ENCODE measurements at places on chromosomes 11 and 22.

DNA sequence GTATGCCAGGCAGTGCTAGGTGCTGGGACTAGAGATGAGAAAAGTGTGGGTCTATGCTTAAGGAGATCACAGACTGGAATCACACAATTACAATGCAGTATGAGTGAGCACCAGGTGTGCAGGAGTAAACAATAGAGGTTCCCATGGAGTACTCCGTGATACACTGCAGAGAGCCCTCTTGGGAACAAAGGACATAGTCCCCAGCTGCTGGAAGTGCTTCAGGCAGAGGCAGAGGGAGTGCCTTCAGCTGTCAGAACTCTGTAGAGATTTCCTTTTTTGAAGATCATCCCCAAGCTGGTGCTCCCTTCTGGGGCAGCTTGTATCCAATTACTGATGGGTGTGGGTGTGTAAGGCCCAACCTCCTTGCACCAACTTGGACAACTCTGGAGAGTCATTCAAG is 143.5 kb upstream of the PLET1 start:
- no peak for DNase-seq

- no peak for DNase-seq
These were observed 18.3 kb downstream of the SLC5A12 start for GRCh38 chr11:26703411-26704191.

- DNase-seq = no peak
These were observed 167.9 kb upstream of the B3GAT1 start for GRCh38 chr11:134579724-134580609.

GRCh38 chr22:45980761-45981160 is 3.8 kb upstream of the WNT7B start:
- DNase-seq = no peak

GRCh38 chr22:49535527-49536125 is 292.0 kb downstream of the BRD1 start:
- DNase-seq = no peak

- DNase-seq = no peak
These were observed 147.0 kb upstream of the NECTIN1 start for GRCh38 chr11:119875841-119876600.

- no peak for DNase-seq
These were observed 55.2 kb downstream of the SLC1A2 start for GRCh38 chr11:35363854-35364780.

DNA sequence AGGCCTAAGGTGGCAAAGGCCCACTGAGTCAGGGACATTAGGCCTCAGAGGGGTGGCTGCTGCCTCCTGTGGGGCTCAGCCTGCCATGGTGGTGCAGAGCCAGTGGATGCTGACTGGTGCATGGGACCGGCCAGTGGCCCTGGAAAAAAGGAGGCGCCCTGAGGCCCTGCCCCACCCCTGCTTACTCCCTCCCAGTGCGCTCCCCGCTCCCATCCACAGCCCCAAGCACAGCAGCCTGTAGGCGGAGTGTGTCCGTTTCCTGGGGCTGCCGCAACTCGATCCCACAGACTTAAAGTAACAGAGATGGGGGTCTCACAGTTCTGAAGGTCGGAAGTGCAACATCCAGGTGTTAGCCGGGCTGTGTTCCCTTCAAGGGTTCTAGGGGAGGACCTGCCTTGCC is 38.4 kb upstream of the FADD start:
- DNase-seq = no peak

GRCh38 chr11:41400819-41401382 is 58.6 kb downstream of the LRRC4C start:
- DNase-seq = no peak

GRCh38 chr11:82823647-82824619 is 76.3 kb downstream of the PRCP start:
- DNase-seq = no peak

DNA sequence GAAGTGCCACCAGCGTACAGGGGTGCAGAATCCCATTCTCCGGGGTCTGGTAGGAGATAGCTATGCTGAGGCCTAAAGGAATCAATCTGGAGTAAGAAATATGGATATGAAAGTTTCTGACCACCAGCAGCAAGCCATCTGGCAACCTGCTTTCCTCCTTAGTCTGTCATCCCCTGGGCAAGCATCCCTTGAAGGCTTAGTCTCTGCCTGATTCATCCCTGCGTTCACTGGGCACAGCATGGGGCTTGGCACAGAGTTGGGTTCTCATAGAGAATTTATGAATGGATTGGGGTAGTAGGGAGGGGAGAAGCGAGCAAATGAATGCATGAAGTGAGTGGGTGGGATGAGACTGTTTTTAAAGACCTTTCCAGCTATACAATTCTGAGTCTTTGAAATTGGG is 85.8 kb upstream of the NARS2 start:
- no peak for DNase-seq

DNA sequence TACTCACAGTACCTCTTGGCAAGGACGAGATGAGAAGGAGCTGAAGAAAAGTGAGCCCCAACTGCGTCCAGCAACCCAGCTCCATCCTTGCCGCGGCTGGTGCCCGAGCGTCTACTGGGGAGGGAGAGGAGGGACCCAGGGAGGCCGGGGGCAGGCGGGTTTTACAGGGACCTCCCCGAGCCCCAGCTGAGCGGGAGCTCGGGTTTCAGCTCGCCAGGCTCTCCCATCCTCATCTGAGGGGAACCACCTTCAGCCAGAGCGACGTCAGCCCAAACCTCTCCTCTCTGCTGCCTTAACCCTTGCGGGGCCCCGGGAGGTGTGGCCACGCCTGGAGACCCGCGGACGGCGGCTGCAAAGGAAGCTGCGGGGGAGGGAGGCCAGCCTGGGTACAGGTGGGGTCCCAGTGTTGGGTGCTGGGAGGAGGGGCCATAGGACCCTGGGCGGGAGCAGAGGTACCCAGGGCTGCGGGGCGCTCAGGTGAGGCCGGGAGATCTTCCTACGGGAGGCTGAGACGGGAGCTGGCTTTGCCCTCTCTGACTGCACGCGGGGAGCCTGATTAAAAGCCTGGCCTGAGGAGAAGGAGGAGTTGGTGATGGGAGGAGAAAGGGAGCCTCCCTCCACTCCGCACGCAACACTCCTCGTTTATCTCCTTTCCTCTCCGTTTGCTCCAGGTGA is at the start of gene PAMR1:
PAMR1 (minus strand) TSS at position 116 of the 675 bp plus-strand sequence; CDS start at position 85, 31 bp downstream.
- DNase-seq = peak; percentile 51

- DNase-seq = no peak
These were observed 31.4 kb downstream of the TECTA start for GRCh38 chr11:121132211-121132976.

DNA sequence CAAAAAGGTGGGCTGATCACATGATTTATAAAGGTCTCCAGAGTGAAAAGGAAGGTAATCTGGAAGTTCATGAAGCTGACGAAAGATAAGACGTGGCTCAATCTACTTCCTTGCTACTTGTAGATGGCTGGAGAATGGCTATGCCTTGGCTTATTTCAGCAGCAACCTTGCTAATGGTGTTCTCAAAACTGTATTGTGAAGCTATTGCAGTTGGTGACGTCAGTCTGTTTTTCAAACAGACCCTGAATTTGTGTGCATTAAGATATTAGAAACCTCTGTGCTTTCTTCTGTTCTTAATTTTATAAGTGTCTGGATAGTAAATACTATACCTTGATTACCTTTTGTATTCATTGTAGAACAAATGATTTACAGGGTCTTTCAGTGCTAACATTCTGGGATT is 58.3 kb upstream of the C11orf87 start:
- DNase-seq = no peak

- no peak for DNase-seq
These were observed 706.9 kb downstream of the METTL15 start for GRCh38 chr11:28815110-28815509.

DNA sequence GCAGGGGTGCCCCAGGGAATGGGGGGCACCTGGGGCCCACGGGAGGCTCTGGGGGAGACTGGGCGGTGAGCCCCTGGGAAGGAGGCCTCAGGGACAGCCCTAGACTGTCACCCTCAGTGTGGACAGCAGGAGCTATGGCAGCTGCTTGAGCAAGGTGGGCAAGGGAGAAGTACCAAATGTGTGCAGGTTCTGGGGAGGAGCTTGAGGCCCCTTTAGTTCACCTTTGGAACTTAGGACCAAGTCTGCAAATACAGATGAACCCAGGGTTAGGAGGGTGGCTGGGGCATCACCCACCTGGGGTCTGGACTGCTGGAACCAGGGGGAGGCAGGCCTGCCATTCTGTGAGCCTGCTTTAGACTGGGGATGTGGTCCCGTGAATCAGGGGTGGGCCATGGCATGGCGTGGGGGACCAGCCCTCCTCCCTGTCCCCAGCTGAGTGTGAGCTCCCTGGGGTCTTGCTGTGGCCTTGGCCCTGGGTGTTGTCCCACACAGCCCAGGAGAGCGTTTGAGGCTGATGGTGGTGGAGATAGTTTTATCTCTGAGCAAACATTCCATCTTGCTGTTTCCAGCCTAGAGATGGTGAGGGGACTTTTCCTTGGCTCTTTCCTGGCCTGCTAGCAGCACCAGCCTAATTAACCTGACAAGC is 122.3 kb downstream of the KCNQ1 start:
- no peak for DNase-seq

GRCh38 chr11:1116104-1116503 is 41.4 kb downstream of the MUC2 start:
- DNase-seq = no peak

DNA sequence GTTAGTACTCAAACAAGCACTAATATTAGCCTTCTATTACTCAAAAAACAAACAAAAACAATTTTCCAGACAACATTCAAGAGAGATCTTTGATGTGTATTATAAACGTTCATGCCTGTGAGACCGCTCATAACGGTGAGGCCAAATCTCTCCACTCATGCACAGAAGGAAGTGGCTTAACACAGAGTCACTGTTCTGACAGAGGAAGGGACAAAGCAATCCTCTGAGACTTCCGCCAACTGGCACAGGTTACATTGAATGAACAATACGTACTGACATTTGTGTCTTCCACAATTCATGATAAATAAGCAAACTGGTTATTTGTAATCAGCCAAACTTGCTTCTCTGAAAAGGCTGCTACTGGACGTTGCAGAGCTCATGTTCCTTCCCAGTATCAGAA is 30.5 kb downstream of the CHKA start:
- no peak for DNase-seq

GRCh38 chr22:42766860-42767259 is 46.2 kb upstream of the A4GALT start:
- DNase-seq = no peak

DNA sequence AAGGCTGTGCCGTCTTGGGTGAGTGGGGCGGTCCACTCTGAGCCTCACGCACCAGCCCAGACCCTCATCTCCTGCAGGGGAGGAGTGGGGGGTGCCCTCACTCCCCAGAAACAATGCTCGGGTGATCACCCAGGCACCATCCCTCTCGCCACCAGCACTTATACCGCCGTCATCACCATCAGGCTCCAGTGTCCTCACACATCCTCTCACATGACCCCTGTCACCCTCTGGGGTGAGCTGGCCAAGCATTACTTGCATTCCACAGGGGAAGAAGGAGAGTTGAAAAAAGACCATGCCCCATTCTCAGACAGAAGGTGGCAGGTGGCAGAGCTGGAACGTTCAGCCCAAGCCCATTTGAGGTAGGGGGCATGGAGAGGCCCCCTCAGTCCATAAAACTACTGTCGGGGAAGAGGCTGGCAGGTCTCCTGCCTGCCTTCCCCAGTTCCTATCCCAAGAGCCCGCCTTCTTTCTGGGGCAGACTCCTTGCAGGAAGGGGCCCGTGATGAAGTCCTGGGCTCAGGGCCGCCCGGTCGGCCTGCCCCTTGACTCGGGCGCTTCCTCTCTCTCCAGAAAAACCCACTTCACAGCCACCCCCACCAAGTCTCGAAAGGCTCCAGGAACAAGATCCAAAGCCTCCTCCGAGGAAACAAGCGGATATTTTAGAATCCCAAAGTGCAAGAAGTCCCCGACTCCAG is 153.3 kb downstream of the DSCAML1 start:
- DNase-seq = no peak

DNA sequence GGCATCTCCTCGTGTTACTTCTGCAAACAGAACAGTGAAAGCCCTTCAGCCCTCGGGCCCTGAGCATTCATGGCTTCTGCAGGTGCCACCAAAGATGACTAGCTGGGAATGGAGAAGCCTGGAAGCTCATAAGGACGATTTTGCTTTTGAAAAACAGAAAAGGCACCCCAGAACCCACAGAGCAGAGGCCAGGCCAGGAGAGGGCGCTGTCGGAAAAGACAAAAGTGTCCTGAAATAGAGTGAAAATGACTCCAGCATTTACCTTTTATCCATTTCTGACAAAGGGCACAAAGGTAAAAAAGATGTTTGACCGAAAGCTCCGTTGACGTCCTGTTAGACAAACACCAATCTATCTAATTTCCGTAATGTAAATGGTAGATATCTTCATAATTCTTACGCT is 37.6 kb downstream of the ZNF195 start:
- DNase-seq = peak; percentile 83

- no peak for DNase-seq
These were observed 41.0 kb upstream of the CTSC start for GRCh38 chr11:88378422-88379066.

DNA sequence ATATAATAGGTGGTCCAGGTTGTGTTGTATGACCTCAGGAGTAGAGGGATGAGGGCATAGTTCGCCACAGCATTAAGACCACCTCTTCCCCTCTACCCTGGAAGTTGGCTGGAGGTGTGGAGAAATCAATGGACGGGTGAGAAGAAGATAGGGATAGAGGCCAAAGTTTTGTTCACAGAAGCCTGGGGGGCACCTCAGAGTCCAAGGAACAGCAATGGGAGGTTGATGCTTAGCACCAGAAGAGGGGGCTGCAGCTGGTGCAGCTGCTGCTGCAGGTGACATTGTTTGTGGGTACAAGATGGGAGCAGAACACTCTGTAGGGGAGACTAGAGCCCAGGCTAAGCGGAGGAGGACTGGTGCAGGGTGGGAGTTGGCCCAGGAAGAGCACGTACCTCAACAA is 31.2 kb upstream of the SPON1 start:
- DNase-seq = no peak

DNA sequence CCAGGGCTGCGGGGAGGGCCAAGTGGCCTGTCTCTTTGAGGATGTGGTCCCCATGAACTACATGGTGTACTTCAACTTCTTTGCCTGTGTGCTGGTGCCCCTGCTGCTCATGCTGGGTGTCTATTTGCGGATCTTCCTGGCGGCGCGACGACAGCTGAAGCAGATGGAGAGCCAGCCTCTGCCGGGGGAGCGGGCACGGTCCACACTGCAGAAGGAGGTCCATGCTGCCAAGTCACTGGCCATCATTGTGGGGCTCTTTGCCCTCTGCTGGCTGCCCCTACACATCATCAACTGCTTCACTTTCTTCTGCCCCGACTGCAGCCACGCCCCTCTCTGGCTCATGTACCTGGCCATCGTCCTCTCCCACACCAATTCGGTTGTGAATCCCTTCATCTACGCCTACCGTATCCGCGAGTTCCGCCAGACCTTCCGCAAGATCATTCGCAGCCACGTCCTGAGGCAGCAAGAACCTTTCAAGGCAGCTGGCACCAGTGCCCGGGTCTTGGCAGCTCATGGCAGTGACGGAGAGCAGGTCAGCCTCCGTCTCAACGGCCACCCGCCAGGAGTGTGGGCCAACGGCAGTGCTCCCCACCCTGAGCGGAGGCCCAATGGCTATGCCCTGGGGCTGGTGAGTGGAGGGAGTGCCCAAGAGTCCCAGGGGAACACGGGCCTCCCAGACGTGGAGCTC is 13.5 kb downstream of the ADORA2A start:
- no peak for DNase-seq

- DNase-seq = no peak
These were observed 153.4 kb downstream of the NCAM1 start for GRCh38 chr11:113114705-113115027.

- no peak for DNase-seq
These were observed 27.5 kb downstream of the KIAA0930 start for GRCh38 chr22:45212992-45213751.

Data from glutamatergic neuron (in vitro differentiated cells).